Activated CD4-positive, alpha-beta memory T cell treated with anti-CD3 and anti-CD28 coated beads for 36 hours (primary cell): ENCODE measurements at places on chromosomes 12 and 14. TPM values are rescaled to one million over a fixed set of nuclear protein-coding genes. Genes with fewer than 3 reads are reported as not detected.

DNA sequence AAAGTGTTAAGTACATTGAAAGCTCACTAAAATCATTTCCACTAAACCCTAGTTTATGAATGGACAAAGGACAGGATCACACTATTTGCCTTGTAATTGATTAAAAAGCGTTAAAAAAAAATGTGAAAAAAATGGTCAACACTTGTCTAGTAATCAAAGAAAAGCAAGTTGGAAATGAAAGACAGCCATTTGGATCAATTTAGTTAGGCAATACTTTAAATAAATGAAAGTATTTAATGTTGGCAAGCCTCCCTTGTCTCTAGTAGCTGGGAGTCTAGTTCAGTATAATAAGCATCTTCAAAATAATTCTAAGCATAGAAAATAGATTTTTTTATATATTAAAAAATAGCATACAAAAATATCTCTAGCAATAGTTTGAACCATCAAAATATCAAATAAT lies 14.2 kb upstream of the CNIH1 start:
- DNase-seq: no peak

DNA sequence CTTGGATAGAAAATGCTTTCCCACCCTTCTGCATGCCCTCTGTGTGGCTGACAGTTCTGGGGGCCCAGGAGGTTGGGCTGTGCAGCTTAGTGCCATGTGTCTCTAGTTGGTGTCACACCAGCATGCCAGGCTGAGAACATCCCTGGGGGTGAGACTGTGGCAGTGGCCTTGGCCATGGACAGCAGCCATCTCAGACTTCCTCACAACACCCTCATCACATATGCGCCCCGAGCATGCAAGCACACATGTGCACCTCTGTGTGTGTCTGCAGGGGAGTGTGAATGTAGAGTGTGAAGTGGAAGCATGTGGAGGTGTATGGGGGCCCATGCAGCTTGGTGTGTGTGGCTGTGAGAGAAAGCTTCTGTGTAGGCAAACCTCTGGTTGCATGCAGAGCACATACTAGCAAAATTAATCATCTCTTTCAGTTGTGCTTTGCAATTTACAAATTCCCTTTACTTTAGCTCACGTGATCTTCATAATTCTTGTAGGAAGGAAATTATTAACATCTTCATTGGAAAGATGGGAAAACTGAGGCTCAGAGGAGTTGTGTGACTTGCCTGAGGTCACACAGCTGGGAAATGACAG lies 8.4 kb downstream of the ASIC1 start:
- DNase-seq: no peak

DNA sequence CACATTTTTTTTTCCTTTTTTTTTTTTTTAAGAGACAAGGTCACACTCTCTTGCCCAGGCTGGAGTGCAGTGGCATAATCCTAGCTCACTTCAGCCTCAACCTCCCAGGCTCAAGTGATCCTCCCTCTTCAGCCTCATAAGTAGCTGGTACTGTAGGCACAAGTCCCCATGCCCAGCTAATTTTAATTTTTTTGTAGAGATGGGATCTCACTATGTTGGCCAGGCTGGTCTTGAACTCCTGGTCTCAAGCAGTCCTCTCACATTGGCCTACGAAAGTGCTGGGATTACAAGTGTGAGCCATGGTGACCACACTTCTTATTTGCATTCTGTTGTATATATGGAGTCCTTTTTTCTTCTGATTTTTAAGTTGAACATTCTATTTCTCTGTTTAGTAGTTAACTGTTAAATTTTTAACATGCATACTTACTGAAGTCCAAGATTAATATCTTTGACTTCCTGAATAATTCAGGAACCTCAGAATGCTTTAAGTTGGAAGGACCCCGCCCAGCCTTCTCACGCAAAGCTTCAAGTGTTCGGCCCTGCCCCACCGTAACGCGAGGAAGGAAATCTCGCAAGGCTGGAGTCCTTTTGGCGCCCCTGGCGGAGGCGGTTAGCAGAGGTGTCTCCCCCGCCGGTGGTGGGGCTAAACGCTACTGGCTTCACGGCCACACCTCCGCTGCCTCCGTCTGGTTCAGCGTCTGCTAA lies 21.6 kb downstream of the SPATS2 start:
- DNase-seq: peak; percentile 74

The MNAT1 gene
- total RNA-seq: 38.5 TPM

The XPOT gene
- 145 TPM for total RNA-seq

The OASL gene
- total RNA-seq: 21.9 TPM
